ENCODE measurements at places on chromosomes 12 and 14.

- no peak for DNase-seq
Observed at GRCh38 chr14:33567023-33567728, 383.7 kb downstream of the EGLN3 start.

DNA sequence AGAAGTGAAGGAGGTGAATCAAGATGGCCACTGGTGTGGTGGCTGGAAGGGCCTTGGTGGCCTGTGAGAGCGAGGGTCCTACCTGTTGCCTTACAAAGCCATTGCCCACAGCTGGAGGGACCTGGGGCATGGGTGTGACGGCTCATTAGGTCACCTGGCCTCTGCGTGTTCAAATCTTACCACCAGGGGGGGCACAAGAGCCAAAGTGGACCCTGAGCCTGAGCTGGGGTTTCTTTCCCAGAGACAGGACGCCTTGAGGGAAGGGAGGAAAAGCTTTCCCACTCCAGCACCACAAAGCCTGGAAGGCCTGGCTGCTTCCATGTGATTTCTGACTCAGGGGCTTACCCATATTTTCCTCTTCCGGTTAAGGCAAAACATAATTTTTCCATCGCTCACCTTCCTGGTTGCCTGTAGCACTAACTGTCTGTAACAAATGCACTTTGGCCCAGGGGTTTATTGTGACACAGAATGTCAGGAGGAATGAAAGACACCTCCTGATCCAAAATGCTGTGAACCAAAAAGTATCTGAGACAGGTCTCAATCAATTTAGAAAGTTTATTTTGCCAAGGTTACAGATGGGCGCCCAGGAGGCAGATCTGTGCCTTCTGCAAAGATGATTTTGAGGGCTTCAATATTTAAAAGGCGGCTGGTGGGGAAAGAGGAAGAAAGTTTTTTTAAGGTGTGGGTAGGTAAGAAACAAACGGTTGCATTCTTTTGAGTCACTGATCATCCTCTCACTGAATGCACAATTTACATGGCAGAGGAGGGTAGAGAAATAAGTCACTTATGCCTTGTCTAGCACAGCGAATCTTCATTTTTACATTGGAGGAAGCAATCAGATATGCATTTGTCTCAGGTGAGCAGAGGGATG lies 4.3 kb upstream of the CD9 start:
- DNase-seq, result peak; percentile 88

GRCh38 chr14:103103461-103104388 lies 9.2 kb downstream of the EXOC3L4 start:
- peak; percentile 19 for DNase-seq

- DNase-seq, result no peak
Observed at GRCh38 chr14:95226801-95227200, 69.5 kb upstream of the DICER1 start.

- peak; percentile 84 for DNase-seq
Observed at GRCh38 chr14:73825551-73826188, 26.0 kb upstream of the PTGR2 start.

DNA sequence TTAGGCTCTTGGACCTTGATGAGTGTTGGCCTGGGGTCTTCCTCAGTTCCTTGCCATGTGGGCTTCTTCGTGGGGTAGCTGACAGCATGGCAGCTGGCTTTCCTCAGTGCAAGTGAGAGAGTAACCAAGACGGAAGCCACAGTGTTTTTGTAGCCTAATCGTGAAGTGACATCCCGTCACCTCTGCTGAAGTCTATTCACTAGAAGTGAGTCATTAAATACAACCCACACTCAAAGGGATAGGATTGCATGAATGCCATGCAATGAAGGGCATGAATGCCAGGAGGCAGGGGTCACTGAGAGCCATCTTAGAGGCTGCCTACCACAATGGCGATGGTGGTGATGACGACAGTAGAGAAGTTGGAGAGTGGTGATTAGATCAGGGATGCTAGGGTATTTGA lies 13.5 kb upstream of the ASIC1 start:
- no peak for DNase-seq

DNA sequence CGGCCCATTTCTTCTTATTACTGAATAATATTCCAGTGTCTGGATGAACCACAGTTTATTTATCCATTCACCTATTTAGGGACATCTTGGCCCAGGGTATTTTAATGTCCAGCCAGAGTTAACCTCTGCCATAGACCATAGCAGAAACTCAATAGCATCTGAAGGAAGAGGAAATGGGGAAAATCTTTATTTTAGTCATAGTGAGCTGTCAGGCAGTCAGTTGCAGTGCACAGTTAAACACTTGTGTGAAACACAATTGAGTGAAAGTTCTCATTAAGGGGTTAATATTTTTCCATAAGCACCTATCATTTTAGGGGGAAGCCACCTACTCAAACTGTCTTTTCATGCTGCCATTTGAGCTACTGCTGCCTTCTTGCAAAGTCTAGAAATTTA lies 197.3 kb upstream of the PPFIA2 start:
- no peak for DNase-seq

GRCh38 chr12:133135747-133136146 lies 5.3 kb downstream of the ZNF10 start:
- DNase-seq, result no peak

- no peak for DNase-seq
Observed at GRCh38 chr14:100469632-100470522, 117.3 kb downstream of the BEGAIN start.

DNA sequence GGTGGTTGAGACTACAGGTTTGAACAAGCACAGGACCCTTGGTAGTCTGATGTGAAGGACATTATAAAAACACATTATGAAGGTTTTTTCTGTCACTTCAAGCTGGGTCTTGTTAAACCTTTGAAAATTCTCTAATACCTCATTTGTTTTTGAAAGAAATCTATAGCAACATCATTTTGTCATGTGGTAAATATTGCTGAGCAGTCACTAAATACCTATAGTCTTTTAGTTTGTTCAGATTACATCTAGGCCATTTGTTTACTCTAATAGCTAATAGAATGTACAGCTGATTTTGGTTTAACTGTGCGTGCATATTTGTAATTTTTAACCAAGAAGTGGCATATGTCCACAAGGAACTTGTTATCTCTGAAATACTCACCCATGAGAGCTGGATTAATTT lies 2.9 kb downstream of the PPM1A start:
- DNase-seq, result no peak

DNA sequence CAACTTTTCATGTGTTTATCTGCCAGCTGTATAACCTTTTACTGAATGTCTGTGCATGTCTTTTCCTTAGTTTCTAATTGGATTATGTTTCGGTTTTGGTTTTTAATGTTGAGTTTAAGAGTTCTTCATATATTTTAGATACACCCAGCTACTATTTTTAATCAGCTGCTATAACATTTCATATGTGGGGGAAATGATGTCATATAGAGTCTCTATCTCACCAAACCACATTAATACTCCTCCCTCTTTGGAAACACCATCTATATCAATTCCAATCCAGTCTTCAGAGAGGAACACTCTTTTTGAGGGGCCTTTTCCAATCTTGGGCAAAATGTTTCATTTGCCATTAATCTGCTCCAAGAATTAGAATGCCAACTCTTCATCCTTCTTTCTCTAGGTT lies 28.5 kb upstream of the GCH1 start:
- no peak for DNase-seq

DNA sequence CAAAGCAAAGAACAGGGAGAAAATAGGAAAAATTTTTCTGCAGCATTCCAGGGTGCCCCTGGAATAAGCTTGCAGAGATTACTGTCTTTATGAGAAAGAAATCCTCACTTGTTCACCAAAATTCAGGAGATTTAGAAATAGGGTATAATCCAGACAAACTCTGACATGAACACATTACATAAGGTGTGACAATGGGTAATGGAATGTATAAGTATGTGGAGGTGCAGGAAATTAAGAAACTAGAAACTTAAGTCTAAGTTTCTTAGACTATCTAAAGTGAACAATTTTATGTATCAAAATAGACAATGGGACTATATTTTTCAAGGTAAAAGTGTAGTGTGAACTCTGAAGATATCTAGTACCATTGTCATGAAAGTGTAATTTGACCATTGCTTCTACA lies 140.0 kb upstream of the KITLG start:
- DNase-seq, result no peak

DNA sequence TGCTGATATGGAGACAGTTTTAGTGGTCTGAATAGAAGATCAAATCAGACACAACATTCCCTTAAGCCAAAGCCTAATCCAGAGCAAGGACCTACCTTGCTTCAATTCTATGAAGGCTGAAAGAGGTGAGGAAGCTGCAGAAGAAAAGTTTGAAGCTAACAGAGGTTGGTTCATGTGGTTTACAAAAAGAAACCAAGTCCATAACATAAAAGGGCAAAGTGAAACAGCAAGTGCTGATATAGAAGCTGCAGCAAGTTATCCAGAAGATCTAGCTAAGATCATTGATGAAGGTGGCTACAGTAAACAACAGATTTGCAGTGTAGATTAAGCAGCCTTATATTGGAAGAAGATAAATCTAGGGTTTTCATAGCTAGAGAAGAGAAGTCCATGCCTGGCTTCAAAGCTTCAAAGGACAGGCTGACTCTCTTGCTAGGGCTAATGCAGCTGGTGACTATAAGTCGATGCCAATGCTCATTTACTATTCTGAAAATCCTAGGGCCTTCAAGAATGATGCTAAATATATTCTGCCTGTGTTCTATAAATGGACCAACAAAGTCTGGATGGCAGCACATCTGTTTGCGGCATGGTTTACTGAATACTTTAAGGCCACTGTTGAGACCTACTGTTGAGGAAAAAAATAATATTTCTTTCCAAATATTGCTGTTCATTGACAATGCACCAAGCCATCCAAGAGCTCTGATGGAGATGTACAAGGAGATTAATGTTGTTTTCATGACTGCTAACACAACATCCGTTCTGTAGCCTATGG lies 361.0 kb downstream of the DPF3 start:
- DNase-seq, result no peak

DNA sequence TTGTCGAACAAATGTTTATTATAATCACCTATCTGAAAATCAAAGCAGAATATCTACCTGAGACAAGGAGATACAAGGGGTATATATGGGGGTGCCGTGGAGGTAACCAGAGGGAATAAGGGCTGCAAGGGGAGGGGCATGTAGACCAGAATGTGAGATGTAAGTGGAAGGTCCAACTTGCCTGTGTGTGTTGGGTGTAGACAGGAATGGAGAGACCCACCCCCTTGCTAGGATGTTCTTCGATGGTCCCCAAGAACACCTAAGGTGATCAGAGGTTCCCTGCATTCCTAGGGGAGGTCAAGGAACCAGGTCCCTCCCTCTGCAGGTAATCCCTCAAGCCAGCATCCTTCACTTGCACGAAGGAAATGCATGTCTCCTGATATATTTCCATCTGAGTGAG lies 167.9 kb downstream of the DICER1 start:
- no peak for DNase-seq

- no peak for DNase-seq
Observed at GRCh38 chr12:120936197-120936596, 32.0 kb upstream of the SPPL3 start.

- DNase-seq, result no peak
Observed at GRCh38 chr12:48143898-48144297, 13.4 kb downstream of the ASB8 start.

- DNase-seq, result no peak
Observed at GRCh38 chr12:132391326-132392041, 62.1 kb upstream of the GALNT9 start.

GRCh38 chr14:21589317-21589716 lies 9.4 kb upstream of the OR10G3 start:
- no peak for DNase-seq

DNA sequence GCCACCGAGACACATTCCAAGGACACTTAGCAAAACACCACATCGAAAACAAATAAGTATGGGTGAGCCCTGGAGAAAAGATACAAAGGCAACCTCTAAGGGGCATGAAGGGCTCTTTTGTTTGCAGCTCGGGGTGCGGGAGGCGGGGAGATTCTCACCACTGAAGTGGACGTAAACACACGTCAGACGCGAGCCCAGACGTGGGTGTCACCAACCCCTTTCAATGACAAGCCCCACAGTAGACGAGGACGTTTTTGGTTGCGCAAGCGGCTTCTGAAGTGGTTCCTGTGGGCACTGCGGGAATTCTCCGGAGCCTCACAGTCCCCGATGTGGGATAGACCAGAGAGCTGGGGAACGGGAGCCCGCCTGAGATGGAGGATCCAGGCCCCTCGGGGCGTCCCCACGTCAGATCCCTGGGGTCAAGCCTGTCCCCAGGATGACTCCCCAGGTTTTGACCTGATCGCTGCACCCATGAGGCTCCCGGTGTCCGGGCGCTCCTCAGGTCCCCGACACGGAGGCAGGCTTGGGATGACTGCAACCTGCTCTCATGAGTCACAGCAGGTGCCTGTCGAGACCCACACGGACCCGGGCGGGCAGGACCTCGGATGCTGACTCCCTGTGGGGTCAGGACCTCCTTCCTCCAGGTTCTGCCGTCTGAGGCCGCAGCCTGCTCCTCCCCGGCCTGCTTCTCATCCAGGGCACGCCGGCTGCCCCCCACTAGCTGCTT lies 20.3 kb upstream of the ADGRD1 start:
- no peak for DNase-seq

- no peak for DNase-seq
Observed at GRCh38 chr14:102786768-102787167, 9.5 kb downstream of the TRAF3 start.

- DNase-seq, result no peak
Observed at GRCh38 chr14:89386212-89386886, 30.7 kb downstream of the FOXN3 start.

GRCh38 chr14:100524233-100524932 lies 62.8 kb downstream of the BEGAIN start:
- no peak for DNase-seq

DNA sequence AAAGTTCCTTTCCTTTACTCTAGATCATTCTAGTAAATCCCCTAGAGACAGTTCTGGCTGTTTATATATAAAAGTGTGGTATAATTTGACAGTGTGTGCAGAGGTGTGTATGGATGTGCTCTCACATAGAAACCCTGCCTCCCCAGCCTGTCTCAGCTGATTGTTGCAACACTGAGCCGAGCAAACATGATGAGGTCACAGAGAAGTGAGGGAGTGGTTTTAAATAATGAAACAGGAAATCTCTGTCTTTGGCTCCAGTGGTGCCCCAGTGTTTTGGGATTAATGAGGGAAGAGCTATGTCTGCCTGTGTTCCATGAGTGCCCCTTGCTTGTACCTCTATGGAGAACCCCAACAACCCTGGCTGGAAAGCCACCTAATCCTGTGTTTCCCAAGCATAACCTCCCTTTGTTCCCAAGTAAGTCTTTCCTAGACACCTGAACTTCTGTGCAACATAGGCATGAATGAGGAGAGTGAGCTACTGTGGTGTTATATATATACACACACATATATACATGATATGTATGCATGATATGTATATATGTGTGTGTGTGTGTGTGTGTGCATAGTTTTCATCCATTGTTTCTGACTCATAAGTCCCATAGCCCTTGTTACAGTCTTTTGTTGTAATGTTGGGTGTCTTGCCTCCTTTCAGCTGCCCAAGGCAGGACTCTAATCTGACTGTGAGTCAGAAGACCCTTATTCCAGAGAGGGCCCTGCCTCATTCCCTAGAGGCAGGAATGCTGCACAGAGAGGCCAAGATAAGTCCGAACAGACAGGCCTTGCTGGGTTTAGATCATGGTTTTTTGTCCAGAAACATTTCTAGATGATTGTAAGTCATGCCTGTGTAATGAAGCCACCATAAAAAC lies 18.0 kb downstream of the TRAF3 start:
- DNase-seq, result no peak

- no peak for DNase-seq
Observed at GRCh38 chr14:54818201-54819133, 84.2 kb downstream of the GCH1 start.

GRCh38 chr12:27061317-27061716 lies 21.1 kb downstream of the C12orf71 start:
- no peak for DNase-seq

GRCh38 chr12:56317675-56318074 lies 1.9 kb upstream of the CNPY2 start:
- DNase-seq, result no peak
